ENCODE measurements at places on chromosomes 2 and 18. TPM values are rescaled to one million over a fixed set of nuclear protein-coding genes. Genes with fewer than 3 reads are reported as not detected.

DNA sequence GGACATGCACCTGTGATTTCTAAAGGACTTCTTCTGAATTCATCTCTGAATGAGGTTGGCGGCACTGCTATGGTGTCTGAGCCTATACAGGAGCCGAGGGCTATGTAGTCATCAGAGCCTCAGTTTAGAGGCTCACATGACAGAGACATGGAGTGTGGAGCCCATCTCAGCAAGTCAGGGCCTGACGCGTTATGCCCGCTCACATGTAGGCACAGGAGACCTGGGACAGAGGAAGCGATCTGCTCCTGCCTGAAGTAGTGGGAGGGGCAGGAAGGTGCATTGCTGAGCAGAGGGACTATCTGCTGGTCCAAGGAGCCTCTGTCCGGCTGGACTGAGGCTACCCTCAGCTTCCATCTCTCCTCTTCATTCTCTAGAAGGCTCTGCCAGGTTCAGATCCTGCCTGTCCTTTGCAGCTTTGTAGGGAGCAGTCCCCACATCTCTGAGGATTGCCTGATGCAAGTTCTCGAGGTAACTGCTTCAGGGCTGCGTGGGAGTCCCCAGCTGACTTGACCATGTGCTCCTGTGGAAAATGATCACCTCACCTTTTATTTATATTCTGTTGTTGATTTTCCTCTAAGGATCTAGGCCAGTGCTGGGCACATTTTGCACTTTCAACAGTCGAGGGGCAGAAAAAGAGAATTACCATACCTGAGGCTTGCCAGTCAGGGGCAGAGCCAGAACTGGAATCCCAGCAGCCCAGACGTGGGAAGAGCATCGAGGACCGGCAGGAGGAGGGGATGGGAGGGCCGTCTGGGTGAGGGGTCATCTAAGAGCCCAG is 16.6 kb downstream of the KLHL29 start:
- no peak for DNase-seq

- DNase-seq, result no peak
These were observed 132.4 kb downstream of the PXDN start for GRCh38 chr2:1611886-1612285.

DNA sequence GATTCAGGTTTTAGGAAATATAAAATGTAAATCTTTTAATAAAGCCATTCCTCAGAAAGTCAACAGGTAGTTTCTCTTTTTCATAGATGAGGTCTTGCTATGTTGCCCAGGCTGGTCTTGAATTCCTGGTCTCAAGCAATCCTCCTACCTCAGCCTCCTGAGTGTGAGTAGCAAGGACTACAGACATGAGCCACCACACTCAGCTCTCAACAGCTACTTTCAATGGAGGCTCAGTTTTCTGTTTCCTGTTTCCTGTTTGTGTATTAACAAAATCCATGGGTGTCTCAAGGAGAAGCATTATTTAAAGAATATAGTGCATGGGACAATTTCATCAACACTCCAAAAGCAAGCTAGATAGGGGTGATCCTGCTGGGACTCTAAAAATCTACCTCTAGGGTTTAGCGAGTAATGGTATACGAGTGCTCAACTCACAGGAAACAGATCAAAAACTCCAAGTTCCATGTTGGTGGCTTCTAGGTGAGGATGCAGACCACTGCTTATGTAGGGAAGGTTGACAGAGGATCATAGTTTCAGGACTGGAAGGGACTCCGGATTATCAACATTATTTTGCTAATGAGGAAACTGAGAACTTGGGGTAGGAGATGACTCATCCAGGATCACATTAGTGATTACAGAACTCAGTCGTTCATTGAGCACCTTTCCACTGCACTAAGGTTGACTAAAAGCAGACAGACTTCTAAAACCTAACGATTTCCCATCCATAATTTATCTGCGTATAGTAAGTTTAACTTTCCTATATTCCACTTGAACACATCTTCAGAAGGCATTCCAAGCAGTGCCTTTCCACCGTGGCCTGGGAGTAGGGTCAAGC is 61.7 kb upstream of the WIPF1 start:
- no peak for DNase-seq

CD8A gene
- 0.35 TPM for polyA plus RNA-seq

DNA sequence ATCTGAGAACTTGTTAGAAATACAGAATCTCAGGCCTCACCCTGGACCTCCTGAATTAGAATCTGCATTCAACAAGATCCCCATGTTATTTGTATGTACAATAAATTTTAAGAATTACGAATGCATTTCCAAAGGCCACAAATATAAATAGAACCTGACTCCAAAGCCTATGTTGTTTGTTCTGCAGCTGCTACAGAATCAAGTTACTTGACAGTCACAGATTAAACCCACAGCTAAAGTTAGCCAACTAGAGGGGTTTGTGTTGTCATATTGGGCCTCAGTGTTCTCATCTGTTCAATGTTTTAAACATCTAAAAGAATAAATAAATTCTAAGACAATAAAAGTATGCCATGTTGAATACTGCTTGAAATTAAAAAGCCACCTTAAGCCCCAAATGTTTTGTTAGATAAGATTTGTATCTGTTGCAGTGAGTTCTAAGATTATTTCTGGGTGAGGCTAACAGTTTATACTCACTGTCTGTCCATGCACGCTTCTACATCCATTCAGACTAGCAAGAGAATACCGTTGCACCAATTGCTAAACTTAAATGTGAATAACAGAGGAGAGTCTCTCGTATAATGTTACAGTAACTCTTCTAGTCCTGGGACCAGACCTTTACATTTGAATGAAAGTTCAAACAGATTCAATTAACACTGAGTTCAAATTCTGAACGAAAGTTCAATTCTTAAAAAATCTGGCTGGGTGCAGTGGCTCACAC is 200.4 kb downstream of the MEMO1 start:
- DNase-seq, result no peak

ABCA12 gene
- polyA plus RNA-seq, result not detected
